ENCODE measurements at places on chromosomes 7 and 10.

- DNase-seq: no peak
These were observed 152.8 kb upstream of the TCF7L2 start for GRCh38 chr10:112797197-112797596.

DNA sequence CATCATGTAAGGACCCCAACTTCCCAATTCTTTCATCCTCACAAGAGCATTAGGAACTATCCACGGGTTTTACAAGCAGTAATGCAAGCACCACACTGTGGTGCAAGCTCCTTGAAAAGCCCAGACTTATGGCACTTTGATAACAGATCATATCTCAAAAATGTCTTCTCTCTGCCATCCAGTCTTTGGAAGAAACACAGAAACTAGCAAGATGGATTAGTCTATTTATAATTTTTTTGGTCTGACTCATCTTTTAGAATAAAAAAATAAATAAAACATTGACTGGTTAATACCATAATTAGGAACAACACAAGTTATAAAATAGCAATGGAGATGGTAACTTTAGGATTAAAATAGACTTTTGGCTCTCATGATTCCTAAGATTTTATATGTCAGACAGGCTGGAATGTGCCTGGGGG lies 49.0 kb upstream of the CALD1 start:
- no peak for DNase-seq

DNA sequence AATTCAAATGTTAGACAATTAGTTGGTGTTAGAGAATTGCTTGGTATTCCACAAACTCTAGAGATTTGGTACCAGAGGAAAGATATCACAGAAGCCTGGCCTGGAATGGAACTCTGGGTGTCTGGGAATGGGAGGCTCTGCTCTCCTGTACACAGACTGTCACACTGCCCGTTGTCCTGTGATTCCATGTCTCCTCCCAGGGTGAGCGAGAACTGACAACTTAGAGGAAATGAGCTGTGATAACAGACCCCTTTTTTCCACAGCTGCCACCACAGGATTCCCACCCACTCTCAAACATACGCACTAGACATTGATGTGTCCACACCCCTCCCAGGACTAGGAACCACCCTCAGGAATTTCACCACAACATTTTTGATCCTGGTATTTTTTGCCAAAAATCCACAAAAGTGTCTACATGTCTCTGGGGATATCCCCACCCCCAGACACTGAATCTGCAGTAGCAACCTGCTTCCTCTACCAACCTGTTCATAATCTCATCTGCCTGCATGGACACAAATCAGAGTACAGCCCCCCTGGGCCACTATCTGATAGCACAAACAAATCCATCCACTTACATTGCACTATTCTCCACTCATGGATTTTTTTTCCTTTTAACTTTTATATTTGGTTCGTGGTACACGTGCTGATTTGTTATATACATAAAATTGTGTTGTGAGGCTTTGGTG lies 4.7 kb downstream of the ZNF273 start:
- no peak for DNase-seq

- DNase-seq: no peak
These were observed 80.0 kb upstream of the STK17A start for GRCh38 chr7:43502941-43503340.

- no peak for DNase-seq
These were observed 38.2 kb downstream of the NCAPG2 start for GRCh38 chr7:158666401-158666800.

DNA sequence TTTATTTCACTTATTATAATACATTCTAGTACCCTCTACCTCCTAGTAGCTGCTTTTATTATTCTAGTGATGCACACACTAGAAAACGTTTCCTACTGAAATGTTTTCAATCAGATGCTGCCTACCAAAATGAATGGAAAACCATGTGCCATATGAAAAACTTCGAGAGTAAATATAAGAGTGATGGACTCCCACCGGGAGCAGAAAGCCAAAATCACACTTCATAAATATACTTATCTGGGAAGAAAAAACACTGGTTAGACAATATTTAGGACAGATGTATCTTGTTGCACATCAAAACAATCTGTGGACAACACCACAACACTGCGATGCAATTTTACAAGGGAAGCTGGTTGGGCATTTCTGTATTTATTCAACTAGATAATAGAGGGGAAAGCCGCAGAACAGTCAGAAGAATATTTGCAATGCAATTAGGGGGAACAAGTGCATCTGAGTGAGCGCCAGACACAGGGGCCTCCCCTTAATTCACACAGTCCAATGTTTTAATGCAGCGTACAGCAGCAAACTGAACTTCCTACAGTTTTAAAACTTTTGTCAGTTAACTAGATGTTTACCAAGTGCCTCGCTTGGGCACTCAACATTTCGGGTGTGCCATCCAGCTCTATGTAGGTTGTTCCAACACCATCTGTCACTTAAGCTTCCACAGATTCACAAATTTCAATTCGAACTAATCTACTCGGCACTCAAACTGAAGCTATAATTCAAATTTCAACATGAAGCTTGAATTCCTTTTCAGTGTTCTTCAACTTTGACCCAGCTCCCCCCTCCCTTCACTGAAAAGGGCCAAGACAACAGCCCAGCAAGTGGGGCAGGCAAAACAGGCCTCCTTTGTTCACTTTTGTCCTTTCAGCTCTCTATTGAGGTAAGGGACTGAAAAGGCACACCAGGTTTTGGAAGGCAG lies 7.4 kb downstream of the NRCAM start:
- DNase-seq: no peak

- DNase-seq: no peak
These were observed 137.0 kb upstream of the PRR15 start for GRCh38 chr7:29426587-29426986.

DNA sequence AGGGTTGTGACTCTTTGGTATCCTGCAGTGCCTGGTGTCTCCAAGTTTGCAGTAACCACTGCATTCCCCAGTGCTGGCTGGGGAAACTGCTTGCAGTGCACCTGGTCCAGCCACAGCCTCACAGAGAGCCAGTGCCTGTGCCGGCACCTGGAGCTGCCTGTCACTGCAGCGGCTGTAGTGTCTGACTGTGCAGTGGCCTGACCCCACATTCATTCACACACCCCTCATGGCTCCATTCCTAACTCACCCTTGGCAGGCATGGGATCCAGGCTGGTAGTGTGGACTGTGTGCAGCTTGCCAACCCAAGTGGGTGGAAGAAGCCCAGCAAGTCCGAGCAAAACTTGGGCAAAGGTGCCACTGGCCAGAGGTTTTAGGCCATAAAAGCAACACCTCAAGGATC lies 3.7 kb upstream of the CYP3A43 start:
- DNase-seq: no peak

DNA sequence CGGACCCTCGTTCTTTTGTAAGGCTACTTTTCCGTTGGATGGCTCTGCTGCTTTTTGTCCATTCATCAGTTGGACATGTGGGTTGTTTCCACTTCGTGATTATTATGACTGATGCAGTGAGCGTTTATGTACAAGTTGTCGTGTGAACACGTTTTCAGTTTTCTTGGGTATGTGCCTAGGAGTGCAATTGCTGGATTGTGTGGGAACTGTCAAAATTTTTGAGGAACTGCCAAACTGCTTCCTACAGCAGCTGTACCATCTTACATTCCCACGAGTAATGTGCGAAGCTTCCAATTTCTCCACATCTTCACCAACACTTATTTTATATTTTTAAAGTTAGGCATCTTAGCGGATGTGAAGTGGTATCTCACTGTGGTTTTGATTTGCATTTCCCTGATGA lies 10.4 kb downstream of the FKBP6 start:
- DNase-seq: no peak

DNA sequence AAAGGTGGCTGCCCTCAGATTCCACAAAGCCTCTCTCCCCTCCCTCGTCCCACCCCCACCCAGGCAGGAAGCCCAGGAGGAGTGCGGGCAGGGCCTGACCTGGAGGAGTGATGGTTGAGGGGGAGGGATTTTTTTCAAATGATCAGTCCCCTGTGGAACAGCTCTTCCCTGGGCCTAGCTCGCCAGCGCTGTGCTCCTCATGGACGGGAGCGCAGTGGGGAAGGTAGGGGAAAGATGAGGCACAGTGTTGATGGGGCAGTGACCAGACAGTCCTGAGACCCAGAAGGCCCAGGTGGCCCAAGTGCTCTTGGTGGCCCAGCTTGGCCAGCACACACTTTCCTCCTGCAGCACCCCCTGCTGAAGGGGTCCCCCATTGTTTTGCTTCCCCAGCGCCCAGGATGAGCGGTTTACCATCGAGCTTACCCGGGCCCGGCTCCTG lies 8.5 kb downstream of the SAP25 start:
- DNase-seq: no peak

- DNase-seq: no peak
These were observed 31.0 kb downstream of the CDCA7L start for GRCh38 chr7:21914671-21915070.

- DNase-seq: no peak
These were observed 31.5 kb upstream of the RBM20 start for GRCh38 chr10:110612629-110613028.

DNA sequence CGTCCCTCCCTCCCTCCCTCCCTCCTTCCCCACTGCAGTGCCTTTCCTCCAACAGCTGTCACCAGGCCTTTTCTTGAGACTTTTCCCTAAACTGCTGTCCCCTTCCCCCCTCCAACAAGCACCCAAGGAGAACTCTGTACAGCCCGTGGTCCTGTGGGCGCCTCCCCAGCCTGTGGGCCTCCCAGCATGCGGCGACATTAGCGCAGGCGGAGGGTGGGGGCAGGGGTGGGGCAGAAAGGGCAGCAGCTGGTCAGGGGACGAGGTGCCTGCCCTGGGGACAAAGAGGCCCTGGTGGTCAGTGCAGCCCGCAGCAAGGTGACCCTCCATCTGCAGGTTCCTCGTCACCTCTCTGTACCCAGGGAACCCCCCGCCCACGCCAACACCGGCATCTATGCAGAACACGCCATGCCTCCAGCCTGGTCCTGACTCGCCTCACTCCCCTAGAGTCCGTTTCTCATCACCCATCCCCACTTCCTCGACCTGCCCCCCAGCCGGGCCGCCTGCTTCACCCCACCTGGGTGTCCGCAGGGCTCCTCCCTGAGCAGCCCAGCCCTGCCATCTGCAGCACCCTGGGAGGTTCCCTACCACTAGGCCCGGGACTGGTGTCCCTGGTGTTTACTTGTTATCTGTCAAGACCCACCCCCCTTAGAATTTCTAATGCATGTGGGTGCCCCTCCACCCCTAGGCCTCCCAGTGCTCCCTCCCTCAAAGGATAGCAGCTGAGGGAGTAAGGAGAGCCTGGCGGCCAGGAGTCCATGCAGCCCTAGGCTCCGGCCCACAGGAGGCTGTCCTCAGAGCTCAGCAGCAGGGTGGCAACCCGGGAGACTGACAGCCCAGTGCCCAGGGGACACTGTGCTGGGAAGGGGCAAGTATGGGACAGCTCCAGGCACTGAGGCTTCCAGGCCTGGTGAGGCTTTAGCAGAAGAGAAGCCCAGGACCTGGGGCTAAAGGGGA lies 147.8 kb downstream of the ARHGAP22 start:
- no peak for DNase-seq

- no peak for DNase-seq
These were observed 30.6 kb downstream of the KLHL7 start for GRCh38 chr7:23136216-23136615.

DNA sequence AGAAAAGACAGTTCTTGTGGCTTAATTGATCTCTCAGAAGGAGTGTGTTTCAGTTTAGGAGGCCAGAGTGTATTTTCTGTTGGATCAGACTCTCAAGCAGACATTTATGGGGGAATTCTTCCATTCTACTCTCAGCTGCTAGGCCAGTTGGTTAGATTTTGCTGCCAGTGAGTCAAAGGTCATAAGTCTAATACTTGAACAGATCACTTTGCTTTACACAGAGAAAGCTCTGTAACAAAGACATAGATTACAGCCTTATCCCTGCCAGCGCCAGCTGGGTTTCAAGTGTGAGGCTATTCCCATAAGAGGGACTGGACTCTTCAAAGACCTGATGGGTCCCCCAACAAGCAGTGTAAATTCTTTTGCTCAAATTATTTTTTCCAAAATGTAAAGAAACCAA lies 145.6 kb upstream of the SEMA3C start:
- DNase-seq: no peak

DNA sequence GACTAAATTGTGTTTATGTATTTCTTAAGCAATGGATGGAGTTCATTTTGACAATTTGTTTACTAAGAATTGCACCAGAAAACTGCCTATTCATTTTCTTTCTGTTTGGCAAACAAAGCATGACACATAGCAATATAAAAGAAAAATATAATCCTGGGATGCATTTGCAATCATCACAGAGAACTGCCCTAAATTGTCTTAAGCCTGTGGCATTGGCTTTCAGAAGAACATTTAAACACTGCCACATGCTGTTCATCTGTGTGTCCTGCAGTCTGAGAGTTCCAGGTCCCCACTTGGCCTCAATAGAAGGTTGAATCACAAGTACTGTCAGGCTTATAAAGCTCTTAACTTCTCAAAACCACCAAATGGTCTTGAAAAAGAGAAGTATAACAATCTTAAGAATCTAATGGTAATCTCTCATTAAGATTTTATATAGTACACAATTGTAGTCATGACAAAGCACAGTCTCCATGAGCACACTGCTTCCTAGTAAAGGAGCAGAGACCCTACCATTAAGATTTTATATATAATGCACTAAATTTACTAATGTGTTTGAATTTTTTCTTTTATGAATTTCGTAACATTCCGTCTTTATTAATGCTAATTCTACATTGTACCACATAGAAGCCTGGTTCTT lies 29.9 kb downstream of the RNLS start:
- peak; percentile 61 for DNase-seq

DNA sequence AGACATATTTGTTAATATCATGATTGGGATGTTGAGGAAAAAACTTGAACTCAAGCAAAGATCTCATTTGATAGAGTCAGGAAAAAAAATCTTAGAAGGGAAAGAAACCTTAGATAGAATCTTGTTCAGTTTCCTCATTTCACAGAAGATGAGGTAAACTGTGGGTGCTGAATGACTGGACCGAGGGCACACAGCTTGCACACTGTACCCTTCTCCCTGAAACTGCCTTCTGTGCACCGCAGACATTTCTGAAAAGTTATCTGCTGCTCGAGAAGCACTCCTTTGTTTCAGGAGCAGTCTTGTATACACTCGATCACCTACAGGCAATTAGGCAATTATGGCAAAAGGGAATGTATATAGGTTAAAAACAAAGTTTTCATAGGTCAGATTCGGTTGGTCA lies 167.4 kb downstream of the SKAP2 start:
- DNase-seq: no peak

- no peak for DNase-seq
These were observed 160.6 kb downstream of the FGFR2 start for GRCh38 chr10:121437596-121437995.

DNA sequence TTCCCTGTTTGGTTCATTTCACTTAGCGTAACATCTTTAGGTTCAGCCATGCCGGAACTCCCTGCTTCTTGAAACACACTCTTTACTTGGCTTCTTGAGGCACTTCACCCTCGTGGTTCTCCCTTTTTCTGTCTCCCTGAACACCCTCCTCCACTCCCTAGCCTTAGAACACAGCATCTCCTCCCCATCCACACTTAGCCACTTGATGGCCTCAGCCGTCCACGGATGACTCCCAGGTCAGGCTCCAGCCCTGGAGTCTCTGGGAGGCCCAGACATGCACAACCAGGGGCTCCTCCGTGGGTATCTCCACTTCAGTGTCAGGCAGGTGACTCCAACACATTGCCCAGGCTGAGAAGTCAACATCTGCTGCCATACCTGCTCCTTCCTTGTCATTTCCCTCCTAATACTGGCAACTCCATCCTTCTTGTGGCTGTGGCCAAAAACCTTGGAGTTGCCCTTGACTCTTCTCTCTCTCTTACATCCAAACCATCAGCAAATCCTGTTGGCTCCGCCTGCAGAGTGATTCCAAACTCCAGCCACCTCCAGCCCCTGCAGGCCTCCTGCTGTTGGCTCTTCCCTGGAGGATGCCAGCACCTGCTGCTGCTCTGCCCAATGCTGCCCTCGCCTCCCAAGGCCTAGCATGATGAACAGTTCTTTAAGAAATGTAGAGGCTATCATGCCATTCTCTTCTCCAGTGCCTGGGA lies 8.4 kb upstream of the INMT start:
- no peak for DNase-seq

GRCh38 chr7:141701489-141702046 lies 398 bp downstream of the DENND11 start:
- DNase-seq: peak; percentile 25

Data from LoVo (cell line).